ENCODE measurements at places on chromosomes 6 and 20.

- peak; percentile 80 for DNase-seq
Observed at GRCh38 chr6:35370124-35370741, 27.9 kb downstream of the PPARD start.

- DNase-seq: no peak
Observed at GRCh38 chr6:119934816-119935215, 585.3 kb upstream of the MAN1A1 start.

DNA sequence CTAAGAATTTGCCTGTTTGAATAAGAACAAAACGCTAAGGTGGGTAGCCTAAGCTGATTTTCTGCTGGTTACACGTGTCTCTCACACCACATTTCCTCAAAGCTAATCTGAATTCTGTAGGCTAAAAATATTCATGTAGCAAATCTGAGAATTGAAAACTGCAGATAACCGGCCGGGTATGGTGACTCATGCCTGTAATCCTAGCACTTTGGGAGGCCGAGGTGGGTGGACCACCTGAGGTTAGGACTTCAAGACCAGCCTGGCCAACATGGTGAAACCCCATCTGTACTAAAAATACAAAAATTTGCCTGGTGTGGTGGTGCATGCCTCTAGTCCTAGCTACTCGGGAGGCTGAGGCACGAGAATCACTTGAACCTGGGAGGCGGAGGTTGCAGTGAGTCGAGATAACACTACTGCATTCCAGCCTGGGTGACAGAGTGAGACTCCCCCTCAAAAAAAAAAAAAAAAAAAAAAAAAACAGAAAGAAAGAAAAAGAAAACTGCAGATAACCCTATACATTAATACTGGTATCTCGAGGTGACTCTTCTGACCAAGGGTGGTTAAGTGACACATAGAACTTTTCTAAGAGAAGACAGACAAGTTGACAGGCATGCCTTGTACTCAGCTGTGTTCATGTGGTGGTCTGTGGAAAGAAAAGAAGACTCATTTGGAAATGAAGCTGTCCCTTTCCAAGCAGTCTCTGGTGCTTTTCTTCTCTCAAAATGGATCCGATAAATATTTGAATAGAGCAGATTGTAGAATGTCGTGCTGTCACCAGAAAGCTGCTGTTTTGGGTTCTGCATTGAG, 24.7 kb upstream of the ASXL1 start:
- DNase-seq: no peak

- no peak for DNase-seq
Observed at GRCh38 chr20:41902346-41902745, 284.2 kb upstream of the CHD6 start.

DNA sequence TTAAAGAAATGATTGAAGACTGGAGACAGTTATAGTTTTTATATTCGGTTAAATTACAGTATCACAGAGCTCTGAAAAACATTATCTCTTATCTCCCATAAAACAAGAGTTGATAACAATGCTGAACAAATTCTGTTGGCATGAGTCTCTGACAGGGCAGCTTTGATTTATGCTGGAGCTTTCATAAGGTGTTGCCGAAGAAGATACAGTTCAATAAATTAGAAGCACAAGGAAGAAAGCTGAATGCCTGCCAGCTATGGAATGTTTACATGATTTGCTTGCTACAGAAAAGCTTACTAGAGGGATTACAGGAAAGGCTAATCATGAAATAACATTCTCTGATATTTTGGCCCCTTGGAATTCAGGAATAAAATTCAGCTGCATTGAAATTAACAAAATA, 431.9 kb upstream of the GJE1 start:
- DNase-seq: no peak

- DNase-seq: no peak
Observed at GRCh38 chr20:57429580-57430200, 38.5 kb downstream of the RBM38 start.

DNA sequence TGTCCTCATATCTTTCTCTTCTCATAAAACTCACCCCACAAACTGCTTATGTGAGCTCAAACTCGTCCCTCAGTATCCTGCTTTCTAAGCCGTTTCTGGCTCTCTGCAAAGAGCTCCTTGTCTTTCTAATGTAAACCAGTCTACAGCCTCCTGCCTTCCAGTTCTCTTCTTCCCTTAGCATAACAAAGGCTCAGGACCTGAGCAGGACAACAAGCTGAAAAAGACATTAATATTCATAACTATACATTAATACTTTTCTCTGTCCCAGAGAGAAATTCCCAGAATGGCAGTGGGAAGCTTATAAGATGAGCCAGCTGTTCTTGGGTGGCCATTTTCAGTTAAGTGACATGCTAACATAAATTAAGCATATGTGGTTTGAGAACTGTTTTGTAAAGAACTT, 207.0 kb upstream of the TCF21 start:
- no peak for DNase-seq

DNA sequence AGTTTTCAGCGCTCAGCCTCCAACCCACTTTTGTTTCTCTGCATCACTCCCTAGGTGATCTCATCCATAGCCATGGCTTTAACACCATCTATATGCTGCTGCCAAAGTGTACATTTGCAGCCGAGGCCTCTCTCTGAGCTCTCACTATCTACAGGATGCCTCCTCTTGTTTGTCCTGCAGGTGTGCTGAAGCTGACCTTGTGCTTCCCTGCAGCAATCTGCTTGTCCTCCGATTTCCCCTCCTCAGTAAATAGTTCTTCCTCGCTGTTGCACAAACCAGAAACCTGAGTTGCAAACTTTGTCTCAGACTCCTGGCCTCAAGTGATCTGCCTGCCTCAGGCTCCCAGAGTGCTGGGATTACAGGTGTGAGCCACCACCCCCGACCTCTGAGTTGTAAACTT, 3.7 kb upstream of the TXNDC5 start:
- no peak for DNase-seq

- no peak for DNase-seq
Observed at GRCh38 chr20:32144898-32145662, 35.6 kb downstream of the TM9SF4 start.

DNA sequence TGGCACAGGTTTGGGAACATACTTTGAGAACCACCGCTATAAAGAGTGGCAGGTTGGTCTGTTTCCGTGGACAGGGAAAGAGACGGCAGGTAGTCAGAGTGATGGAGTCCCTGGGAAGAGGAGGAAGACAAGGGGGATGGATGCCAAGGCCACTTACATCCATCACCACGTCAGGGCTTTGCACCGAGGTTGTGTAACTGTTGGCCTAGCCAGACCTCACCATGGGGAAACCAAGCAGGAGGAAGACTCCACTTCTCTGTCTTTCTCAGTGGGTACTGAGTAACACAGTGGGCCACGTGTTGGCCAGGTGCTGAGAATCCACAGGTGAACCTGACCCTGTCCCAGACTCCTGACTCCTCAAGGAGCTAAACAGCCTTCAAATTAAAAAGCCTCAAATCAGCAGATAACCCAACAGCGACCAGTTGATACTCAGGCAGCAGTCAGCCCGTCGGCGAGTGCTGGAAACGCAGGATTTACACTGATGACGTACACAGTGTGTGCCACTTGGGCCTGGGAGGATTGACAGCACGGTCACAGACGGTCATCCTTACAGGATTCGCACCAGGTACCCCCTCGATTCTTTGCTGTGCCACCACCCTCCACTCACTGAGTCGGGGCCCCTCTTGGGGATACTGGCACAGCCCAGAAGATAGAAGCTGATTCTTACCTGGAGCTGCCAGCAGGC, 134.6 kb upstream of the SNX9 start:
- DNase-seq: no peak

DNA sequence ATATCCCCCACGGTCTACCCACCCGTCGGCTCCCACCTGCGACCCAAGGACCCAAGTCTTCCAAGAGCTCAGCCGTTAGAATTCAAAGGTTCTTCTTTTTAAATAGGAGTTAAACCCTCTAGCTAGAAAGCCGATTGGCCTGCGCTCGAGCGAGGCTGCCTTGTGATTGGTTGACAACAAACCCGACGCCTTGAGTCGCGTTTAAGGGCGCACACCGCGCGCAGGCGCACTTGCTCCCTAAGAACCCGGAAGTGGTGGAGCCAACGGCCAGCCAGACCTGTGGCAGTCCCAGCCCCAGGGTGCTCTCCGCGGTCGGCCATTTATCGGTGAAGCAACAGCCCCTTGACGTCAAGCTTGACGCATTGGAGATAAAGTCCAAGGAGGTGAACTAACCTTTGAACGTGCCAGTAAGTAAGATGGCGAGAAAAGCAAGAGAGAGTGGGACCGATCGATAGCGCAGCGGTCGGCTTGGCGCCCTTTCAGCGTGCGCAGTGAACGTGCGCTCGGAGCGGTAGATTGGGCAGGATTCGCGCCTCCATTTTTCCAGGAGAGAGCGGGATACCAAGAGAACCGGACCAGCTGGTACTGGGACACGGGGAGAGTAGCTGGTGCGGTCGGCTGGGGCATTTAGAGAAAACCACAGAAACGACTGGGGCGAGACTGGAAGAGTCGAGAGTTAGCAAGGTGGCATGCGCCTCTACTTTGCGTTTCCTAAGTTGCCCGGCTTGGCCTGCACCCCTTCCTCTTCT, at the start of the genes AURKA and CSTF1:
Gene AURKA, minus strand, starts transcription at position 84 of the 749 bp plus-strand sequence. CDS start 4,018 bp downstream, outside the sequence.
Gene CSTF1, plus strand, starts transcription at position 514 of the 749 bp plus-strand sequence. CDS start 2,908 bp downstream, outside the sequence.
- DNase-seq: peak; percentile 99

DNA sequence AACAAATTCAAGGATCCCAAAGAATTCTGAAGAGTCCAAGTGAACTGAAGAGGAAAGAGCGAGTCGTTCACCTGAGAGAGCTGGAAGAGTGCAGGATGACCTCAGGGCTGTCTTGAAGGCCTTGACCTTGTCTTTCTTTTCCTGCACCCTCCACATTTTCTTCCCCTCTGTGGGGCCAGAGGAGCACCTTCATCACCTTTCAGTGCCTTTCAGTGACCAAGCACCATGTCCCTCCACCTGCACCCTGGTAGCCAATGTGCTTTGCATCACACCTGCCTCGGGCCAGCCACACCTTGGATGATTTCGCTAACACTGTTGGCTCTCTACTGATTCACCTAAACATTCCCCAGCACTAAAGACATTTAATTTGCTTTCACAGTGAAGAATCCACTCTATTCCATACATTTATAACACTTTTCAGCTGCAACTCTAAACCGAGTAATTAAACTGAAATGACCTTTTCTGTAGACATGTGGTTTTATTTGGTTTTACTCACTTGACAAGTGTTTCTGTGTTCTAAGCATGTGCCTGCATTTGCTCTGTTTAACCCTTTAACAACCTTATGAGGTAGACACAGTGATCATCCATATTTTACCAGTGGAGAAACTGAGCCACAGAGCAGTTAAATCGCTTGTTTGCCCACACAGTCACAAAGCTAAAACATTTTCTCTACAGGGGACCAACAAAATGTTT, 121.3 kb upstream of the CST7 start:
- DNase-seq: no peak

GRCh38 chr20:48758206-48758820, 69.5 kb downstream of the PREX1 start:
- no peak for DNase-seq

DNA sequence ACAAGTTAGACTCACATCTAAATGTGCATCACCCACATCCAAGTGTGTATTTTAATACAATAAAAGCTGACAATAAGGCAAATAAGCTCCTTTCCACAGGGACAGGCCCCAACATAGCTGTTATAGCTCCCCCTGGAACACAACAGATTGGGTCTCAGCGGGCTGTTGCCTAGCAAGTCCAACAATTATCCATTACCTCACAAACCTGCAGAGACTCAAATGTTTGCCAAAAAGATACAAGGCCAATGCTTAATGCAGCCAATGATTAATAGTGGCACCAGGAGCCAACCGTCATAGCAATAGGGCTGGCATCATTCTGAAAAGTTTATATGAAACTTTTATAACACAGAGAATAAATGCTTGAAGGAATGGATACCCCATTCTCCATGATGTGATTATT, 35.7 kb downstream of the EPB41L2 start:
- DNase-seq: no peak

DNA sequence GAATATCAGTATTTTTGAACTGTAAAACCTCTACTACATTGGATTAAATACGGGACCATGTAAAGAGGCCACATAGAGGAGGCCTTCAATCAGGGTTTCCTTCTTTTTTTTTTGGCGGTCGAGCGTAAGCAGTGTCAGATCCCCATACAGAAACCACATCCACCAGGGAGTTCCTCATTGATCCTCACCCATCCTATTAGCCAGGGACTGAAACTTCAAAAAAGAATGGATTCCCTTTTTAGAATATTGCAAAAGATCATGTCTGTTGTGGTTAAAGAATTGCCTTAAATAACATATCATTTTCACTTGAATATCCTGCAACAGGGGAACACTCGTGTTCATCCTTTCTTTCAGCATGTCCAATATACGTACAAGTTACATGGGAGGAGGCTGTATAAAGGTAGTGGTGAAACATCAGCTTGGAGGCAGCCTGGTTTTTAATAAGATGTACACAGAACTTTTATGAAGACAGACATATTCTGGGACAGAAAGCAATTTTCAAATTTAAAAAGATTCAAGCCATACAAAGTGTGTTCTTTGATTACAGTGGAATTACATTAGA, 96.1 kb downstream of the PPP1R14C start:
- DNase-seq: no peak

DNA sequence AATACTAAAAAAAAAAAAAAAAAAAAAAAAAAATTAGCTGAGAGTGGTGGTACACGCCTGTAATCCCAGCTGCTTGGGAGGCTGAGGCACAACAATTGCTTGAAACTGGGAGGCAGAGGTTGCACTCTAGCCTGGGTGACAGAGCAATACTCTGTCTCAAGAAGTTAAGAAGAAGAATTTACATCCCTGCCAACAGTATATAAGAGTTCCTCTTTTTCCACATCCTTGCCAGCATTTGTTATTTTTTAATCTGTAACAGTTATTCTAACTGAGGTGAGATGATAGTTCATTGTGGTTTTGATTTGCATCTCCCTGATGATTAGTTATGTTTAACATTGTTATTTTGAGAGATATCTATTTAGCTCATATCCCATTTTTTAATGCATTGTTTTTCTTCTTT, 20.3 kb upstream of the DYNLRB1 start:
- no peak for DNase-seq

DNA sequence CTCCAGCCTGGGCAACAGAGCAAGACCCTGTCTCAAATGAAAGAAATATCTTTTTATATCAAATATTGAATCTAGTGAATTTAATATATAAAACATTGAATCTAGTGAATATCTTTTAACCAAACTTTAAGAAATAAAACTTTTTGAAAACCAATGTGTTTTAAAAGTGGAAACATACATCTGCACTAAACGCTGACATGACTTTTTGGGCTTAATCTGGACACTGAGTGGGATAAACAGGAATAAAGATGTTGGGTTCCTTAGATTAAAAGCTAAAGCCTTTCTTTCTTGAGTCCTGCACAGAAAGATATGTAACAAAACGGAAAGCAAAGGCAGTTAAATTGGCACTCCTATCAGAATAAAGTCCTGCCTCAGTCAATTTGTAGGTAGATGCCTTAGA, 190.2 kb downstream of the ARHGAP18 start:
- DNase-seq: no peak

DNA sequence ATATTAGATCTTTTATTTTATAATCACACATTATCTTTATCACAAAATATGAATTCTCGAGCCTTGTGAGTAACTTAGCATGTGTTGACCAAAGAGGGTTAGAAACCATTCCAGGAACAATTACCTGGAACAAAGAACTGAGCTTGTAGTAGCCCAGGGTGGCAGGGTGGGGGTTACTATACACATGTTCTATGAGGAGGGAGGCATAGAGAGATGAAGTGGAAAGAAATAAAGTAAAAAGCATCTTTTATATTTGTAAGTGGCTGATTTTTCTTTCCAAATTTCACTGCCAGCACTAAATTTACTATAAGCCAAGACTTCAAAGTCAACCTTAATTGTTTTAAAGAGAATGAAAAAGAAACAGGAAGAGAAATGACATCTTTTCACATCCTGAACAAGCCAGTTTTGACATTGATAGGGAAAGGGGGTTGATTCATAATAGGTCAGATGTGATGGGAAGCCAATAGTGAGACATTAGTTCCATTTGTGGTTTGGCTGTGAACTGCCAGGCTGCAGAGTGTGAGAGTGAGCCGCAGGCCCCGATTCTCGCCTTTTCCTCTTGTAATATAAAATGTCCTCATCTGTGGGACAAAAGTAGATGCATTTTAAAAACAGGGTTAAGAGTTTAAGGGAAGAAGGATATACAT, 52.7 kb upstream of the MYB start:
- no peak for DNase-seq

Data from AG09319 (cell line).